ENCODE measurements at places on chromosomes 12 and 14.

DNA sequence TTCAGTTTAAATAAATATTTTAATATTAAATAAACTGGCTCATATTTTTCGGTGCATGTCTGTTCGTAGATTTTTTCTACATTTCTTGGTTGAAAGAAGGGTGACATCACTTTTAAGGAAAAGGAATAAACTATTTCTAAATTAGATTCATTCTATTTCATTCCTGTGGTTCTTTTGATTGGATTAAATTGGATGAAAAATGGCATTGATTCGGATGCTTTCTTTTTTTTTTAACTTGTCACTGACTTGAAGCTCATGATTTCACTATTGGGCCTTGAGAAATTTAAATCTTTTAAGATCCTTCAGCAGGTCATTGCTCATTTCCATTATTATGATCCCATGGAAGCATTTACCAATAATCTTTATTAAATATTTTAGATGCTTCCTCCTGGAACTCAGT, 113.1 kb upstream of the RASSF8 start:
- no peak for DNase-seq

DNA sequence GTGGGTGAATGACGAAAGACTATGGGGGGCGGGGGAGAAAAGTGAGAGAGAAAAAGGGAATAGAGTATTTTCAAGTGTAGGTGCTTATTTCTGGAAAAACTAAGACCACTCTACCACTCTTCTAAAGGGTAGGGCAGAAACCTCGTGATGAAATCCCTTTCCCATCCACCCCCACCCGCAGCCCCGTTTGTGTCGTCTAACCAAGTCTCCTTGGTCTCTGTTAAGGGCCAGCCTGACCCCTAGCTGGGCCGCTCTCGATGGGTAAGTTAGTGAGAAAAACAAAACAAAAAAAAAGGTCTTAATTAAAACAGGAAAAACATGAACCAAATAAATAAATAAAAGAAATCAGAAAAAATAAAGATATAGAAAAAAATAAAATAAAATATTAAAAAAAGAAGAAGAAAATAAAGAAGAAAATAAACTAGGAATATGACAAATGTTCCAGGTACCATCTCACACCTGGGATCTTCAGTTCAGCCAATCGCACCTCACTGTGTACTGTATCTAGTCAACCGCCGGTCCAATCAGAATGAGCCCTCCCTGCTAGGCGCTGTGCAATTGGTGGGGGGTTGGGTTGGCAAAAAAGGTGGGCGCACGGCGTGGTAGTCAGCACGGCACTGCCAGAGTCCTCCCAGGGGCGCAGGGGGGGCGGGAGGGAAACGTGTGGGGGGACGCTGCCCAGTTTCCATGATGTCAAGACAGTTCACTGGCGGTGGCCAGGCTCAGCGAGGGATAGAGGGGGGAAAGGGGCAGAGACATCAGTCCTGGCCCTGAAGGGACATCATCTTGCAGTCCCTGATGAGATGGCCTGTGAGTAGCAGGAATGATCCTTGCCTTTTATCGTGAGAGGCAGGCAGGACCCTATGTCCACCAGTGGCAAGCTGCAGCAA, 9.8 kb upstream of the CDH24 start:
- DNase-seq, result no peak

GRCh38 chr12:104951759-104952509, 6.2 kb downstream of the SLC41A2 start:
- no peak for DNase-seq

- no peak for DNase-seq
Measured at GRCh38 chr12:49733219-49734017, 7.9 kb upstream of the TMBIM6 start.

Data from H54 (cell line).